ENCODE measurements at places on chromosomes 7 and 10.

DNA sequence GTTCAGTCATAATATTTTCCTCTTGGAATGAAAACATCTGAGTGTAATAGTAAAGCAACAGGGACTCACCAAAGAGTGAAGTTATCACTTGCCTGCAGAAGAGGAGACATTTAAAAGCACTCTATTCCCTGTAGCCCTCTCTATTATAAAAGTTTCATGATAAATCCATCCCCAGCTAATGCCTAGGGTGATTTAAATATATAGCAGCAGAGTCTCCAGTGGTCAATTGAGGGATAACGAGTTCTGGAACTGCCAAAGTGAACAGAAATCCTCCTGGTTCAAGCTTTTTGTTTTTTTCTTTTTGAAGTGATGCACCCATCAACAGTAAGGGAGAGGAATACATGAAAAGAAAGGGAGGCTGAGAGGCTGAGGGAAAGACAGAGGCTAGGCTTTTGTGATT, 87.3 kb downstream of the EVX1 start:
- DNase-seq = no peak

DNA sequence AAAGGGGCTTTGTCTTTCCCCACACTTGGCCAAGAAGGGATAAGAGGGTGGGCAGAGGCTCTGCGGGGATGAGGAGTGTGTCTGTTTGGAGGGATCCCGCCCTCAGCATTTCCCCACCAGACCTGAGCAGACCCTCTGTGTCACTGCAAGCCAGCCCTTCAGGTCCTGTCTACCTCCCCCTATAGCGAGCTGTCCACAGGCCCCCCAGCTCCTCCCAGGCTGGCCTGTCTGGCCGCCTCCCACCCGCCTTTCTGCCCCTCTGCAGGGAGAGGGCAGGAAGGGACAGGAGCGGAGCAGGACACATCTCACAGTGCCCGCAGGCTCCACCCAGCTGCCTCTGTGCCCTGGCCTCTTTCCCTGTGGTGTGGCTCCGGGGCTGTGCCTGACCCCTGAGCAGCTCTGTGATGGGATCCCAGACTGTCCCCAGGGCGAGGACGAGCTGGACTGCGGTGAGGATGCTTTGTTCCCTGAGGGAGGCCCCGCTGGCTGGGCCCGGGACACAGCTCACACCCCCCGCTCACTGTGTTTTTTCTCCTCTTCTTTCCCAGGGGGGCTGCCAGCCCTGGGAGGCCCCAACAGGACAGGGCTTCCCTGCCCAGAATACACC, 17.5 kb upstream of the ZNF467 start:
- no peak for DNase-seq

DNA sequence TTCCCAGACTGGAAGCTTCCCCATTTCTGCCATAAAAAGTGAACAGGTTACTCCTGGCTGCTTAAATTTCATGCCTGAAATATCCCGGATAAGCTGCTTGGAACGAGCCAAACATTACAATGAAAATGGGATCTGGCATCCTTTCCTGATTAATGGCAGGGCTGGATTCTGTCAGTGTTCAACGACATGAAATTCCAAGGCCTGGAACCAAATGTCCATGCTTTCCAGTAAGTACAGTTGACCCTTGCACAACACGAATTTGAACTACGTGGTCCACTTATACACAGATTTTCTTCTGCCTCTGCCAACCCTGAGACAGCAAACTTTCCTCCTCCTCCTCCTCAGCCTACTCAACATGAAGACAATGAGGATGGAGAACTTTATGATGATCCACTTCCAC, 65.4 kb downstream of the SGMS1 start:
- no peak for DNase-seq

GRCh38 chr10:3774814-3775695, 10.0 kb downstream of the KLF6 start:
- no peak for DNase-seq

GRCh38 chr7:158751751-158752150, 47.1 kb upstream of the NCAPG2 start:
- DNase-seq = no peak

DNA sequence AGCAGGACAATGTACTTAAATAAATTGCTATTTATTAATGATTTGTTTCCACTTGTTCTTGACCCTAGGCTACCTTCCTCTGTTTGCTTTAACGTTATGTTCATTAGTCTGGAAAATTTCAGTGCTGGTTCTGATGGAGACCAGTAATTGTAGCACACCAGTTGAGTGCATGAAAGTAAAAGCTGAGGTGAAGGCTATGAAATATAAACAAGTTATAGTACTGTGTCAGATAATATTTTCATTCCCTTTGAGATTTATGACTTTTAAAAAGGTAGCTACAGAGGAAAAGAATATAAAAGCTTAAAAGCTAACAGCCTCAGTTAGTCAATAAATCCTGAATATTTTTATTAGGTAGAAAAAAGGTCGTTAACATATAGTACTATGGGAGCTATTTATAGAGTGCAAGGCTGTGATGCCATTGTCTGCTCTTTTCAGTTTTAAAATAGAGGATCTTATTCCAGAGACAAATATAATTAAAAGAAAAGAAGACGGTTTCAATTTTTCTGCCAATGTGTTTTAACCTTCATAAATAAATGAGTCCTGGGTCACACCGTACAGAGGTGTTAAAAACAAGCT, 351.8 kb upstream of the ETV1 start:
- peak; percentile 62 for DNase-seq

DNA sequence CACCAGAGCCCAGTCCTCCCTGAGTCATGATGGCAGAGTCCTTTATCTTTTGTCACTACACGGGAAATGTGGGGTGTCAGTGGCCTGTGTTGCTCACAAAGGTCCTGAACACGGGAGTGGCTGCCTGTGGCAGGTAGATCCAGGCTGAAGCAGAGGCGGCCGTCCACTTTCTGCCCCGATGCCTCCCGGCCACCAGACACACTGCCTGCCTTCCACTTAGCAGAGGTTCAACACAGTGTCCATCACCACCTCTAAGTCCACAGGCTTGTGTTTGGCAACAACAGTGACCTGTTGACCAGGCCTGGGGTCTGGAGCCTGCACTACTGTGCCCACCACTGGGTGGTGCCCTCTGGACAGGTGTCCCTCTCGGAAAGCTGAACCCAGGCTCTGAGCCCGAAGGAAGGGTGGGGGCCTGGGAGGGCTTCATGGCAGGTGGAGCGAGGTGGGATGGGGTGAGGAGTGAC, 49.9 kb upstream of the CAMK2B start:
- DNase-seq = peak; percentile 28

DNA sequence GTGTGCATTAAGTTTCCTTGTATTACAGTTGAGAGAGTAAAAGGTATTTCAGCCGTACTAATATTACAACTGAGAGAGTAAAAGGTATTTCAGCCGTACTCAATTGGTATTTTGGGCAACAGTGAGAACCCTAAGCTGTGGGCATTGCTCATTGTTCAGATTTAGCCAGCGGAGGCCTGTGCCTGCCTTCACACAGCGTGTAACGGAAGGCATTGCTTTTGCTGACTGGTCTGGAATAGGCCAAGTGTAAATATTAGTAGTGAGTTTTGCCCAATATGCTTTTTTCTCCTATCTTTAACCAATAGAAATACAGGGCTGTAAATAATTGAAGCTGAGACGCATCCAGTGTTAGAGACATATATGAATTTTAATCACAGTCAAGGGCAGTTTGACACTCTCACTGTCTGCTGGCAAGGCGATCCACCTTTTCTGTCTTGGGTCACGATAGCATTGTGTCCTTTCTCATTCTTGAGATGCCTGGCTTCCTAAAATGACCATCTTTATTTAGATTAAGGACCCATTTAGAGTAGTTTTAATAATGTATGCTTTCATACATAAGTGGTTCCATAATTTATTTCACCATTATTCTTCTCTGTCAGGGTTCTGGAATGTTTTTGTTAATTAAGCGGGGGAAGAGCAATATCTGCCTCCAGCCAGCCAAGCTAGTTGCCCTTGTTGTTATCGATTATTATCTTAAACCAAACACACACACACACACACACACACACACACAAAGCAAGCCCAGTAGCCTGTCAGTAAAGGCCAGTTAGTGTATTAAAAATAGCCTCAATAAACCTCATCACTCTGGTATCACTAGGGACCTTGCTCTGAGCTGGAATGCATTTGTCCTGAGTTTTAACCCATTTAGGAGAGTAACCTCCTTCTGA, 130.7 kb downstream of the CELF2 start:
- DNase-seq = peak; percentile 35

GRCh38 chr7:69217516-69218350, 380.5 kb upstream of the AUTS2 start:
- DNase-seq = no peak
